ENCODE measurements at places on chromosomes 2 and 18. TPM values are rescaled to one million over a fixed set of nuclear protein-coding genes. Genes with fewer than 3 reads are reported as not detected.

Gene DOK6
- not detected for total RNA-seq

Gene SNED1
- total RNA-seq = 2.6 TPM

Gene OSBPL6
- total RNA-seq = 1.5 TPM

Gene IL37
- total RNA-seq = not detected

Gene WNT10A
- 5.2 TPM for total RNA-seq
